ENCODE measurements at places on chromosomes 5 and 9. TPM values are rescaled to one million over a fixed set of nuclear protein-coding genes. Genes with fewer than 3 reads are reported as not detected.

The SH3TC2 gene
- total RNA-seq = 1.5 TPM

The ISL1 gene
- not detected for total RNA-seq

The PCDHB13 gene
- 2.7 TPM for total RNA-seq

The SV2C gene
- total RNA-seq = not detected

The RORB gene
- total RNA-seq = under 0.01 TPM

The MEF2C gene
- total RNA-seq = 13.5 TPM

The PCDHGA7 gene
- 10.6 TPM for total RNA-seq

The PCDHA4 gene
- 0.32 TPM for total RNA-seq

The TAF11L5 gene
- not detected for total RNA-seq

The SPATA31D4 gene
- total RNA-seq = not detected

The IL4 gene
- not detected for total RNA-seq

The TRPM6 gene
- total RNA-seq = 0.11 TPM

The GLDC gene
- total RNA-seq = 0.22 TPM

The FUT7 gene
- not detected for total RNA-seq

The HRH2 gene
- not detected for total RNA-seq

The PTGER4 gene
- 11.1 TPM for total RNA-seq

The SMIM27 gene
- total RNA-seq = 1.7 TPM

The GBA2 gene
- total RNA-seq = 31.8 TPM

The OTP gene
- total RNA-seq = not detected

The TMEM215 gene
- not detected for total RNA-seq

The PPWD1 gene
- 58.9 TPM for total RNA-seq
